Effector memory CD4-positive, alpha-beta T cell (primary cell): ENCODE measurements at places on chromosomes 12 and 14.
A peak's percentile ranks its signal among the peaks of the same experiment; 100 is the strongest.

- DNase-seq: no peak
Observed at GRCh38 chr12:89856431-89856830, 147.8 kb upstream of the ATP2B1 start.

GRCh38 chr12:308511-308910, 45.9 kb upstream of the SLC6A13 start:
- DNase-seq: no peak

- no peak for DNase-seq
Observed at GRCh38 chr14:101932673-101933072, 31.7 kb upstream of the DYNC1H1 start.

DNA sequence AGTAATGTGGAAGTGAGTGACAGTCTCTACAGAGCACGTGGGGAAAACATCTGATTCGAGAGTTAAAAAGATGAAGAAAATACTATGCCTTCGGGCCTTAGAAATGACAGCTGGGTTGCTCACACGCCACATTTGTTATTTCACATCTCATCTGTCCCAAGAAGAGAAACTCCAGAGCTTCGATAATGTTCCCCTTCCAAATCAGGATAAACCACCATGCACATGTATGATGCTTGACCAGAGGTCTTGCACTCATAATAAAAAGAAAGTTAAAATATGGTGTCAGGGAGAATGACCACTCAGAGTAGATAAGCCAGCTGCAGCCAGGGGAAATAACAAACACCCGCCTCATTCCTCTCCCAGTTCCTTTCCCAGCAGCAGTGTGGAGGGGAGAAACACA, 34.6 kb downstream of the NIN start:
- no peak for DNase-seq

DNA sequence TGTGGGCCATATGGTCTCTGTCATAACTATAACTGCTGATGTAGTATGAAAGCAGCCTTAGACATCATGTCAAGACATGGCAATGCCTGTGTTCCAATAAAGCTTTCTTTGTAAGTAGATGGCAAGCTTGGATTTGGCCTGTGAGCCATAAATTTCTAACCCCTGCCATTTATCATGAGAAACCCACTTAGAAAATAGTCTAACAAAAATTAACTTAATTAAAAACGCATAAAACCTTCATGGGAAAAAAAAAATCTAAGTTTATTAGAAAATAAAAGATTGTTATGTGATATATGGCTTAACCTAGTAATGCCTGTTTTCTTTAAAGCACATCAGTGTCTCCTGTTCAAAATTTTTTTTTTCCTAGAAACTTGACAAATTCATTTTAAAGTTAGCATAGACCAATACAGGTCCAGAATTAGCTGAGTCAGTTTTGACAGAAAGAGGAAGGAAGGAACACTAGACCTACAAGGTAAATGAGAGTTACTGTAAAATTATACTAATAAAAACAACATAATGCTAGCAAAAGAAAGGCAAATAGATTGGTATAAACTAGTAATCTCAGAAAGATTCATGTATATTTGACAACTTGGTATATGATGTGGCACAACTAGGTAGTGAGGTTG, 68.2 kb downstream of the USP15 start:
- no peak for DNase-seq

- DNase-seq: no peak
Observed at GRCh38 chr14:40574780-40575179, 1031.9 kb upstream of the LRFN5 start.

GRCh38 chr12:31655792-31656191, 3.7 kb upstream of the ETFBKMT start:
- no peak for DNase-seq

DNA sequence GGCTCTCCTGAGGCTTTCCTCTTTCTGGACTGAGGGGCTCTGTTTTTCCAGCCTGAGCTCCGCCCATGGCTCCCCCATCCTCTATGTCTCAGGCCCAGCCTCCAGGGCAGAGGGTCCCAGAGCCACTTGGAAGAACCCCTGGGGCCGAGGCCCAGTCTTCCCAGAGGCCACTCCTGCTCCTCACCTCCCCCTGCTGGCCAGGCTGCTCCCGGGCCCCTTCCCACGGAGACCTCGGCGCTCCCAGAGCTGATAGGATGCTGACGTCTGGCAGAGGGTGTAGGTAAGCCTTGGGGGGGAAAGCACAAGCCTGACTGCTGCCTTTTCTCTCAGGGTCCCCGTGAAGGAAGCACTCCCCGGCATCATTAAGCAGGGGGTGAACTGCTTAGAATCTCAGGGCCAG, 51.4 kb downstream of the ERH start:
- DNase-seq: no peak

DNA sequence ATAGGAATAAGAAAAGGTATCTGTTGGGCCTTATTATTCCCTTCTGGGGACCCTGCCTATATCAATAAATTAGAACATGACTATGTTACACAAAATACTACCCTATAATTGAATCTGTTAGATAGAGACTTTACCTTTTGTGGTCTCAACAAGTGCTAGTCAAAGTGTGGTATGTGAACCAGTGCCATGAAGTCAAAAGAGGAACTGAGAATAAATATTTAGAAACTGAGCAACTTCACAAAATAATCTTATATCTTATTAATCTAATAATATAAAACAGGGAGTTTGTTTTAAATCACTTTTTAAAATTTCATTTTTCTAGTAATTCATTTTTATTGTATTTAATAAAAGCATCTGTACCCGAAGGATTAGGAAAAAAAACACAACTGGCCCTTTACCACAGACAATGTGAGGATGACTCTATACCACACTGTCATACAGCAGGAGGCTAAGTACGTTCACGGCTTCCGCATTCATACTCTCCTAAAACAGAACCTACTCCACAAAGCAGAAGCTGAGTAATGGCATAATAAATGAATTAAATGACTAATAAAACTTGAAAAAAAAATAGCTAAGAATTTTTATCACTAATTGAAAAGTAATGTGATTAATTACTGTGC, 42.1 kb downstream of the SEC23A start:
- DNase-seq: no peak

- no peak for DNase-seq
Observed at GRCh38 chr12:125029761-125030358, 35.4 kb upstream of the AACS start.

- no peak for DNase-seq
Observed at GRCh38 chr14:72318648-72319047, 386.4 kb downstream of the RGS6 start.

DNA sequence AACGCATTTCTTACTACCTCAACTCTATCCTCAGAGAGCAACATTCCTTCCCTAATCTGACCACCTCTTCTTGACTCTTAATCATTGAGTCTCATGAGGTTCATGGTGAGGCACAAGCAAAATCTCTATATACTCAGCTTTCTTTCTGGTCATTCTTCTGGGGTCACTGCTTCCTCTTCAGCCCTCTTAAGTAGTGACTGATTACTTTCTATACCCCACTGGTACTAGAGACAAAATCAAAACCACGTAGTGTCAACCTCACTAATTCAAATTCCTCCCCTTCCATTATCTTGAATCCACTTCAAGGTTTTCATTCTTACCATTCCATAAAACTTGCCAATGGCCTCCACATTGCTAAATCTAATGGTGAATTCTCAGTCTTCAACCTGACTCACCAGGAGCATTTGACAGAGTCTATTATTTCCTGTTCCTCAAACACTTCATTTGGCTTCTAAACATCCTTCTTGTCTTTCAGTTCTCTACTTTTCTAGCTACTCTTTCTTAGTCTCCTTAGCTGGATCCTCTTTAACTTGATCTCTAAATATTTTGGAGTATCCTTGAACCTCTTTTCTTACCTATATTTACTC, 6.8 kb downstream of the WDHD1 start:
- no peak for DNase-seq

DNA sequence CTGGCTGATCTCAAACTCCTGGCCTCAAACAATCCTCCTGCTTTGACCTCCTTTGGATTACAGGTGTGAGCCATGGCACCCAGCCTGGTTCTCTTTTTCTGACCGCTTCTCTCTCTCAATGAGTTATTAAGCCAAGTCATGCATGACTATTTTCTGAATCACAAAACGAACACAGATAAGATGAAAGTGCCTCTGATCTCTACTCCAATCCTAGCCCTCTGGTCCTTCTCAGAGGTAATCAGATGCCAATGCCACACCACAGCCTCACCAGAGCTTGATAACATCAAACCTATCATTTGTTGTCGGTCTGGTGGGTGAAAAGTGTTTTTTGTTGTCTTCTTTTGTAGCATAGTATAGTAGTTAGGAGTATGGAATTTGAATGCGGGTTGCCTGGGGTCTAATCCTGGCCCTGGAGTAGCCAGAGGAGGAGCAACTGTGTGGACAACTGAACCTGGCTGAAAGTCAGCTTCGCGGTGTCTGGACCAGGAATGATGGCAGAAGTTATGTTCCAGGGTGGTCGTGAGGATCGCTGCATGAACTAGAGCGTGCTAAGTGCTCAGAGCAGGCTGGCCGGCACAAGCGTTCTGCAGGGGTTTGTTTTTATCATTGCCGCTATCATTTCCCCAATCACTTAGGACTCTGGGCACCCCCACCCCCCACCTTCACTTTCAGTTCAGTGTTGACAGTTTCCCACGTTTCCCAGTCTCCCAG, 77.9 kb downstream of the SPRING1 start:
- DNase-seq: no peak

- DNase-seq: peak; percentile 93
Observed at GRCh38 chr14:68792979-68793733, at the start of gene ZFP36L1. Gene ZFP36L1, minus strand, starts transcription at chr14:68793067. Its CDS starts 129 bp downstream, at chr14:68792938.

GRCh38 chr12:32897281-32897610, 669 bp upstream of the PKP2 start:
- DNase-seq: no peak

DNA sequence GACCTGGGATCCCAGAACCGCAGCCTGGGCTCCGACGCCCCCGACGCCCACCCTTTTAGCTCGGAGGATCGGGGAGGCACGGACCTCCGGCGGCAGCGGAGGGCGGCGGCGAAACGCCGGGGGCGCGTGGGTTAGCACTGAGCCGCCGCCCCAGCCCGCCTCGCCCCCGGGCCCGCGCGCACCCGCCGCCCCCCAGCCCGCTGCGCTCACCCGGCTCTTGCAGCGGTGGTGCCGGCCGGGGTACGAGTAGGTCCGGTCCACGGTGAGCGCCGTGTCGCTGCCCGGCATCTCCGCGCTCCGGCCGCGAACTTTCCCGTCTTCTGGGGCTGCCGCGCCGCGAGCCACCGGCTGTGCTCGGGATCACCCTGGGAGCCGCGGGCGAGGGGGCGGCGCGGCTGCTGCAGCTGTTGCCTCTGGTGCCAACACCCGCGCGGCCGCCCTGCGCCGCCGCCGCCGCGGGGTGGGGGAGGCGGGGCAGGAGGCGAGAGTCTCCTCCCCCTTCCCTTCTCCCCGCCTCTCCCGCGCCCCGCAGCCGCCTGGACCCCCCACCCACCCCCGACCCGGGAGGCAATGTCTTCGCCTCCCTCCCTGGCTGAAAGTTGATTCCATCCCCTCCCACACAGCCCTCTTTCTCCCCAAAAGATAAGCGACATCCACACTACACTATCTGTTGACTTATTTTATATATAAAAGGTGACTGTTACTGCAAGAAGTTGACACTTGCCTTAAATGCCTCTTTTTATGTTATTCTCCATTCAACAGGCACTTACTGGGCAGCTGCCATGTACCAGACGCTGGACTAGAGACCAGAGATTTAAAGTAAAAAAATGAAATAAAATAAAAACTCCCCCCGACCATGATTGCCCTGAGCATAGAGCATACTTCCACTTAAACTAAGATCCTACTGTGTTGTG, at the start of gene TMCC3:
TMCC3 (minus strand) TSS at position 415 of the 914 bp plus-strand sequence; CDS start at position 288, 127 bp downstream.
- DNase-seq: no peak

DNA sequence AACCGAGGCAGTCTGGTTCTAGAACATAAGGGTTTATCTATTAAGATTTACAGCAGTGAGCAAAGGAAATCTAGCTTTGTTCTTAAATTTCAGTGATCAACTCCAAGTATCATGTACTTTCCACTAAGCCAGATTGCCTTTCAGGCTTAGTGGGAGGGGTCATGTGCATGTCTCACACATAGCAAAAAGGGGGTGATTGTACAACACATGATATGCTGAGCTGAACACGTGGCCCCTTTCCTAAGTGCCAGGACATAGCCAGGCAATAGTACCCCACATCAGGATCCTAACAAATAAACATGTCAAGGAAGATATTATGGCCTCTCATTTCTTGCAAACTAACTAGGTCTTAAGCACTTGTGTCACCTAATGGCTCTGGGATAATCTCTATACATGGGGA, 347.2 kb downstream of the C12orf75 start:
- DNase-seq: no peak

- DNase-seq: no peak
Observed at GRCh38 chr12:27593266-27593665, 69.3 kb downstream of the PPFIBP1 start.

- DNase-seq: no peak
Observed at GRCh38 chr14:82720431-82720830, 1186.8 kb upstream of the SEL1L start.

DNA sequence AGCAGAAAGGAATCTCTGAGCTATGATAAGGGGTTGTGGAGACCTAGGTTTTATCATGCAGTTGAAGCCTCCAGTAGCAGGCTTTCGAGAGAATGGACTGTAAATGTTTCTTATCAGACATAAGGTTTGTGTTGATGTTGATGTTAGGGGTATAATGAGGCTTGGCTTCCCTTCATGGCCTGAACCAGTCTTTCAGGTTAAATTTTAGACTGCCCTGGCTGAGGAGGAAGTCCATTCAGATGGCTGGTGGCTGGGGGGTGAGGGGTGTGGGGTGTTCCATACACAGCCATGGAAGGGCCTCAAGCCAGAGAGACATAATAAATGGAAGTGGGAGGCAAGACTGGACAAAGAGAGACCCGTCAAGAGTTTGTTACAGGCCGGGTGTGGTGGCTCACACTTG, 65.1 kb downstream of the IRF2BPL start:
- no peak for DNase-seq

GRCh38 chr12:116360579-116361413, 83.3 kb upstream of the MED13L start:
- DNase-seq: no peak

- DNase-seq: no peak
Observed at GRCh38 chr14:73489481-73490175, 1.1 kb upstream of the RIOX1 start.

- DNase-seq: no peak
Observed at GRCh38 chr12:7612851-7613250, 52.9 kb downstream of the APOBEC1 start.

- no peak for DNase-seq
Observed at GRCh38 chr12:42683933-42684801, 94.6 kb upstream of the PRICKLE1 start.

- DNase-seq: no peak
Observed at GRCh38 chr12:113990250-113991223, 24.4 kb upstream of the RBM19 start.

- DNase-seq: no peak
Observed at GRCh38 chr14:103112400-103113243, 10.6 kb upstream of the TNFAIP2 start.

- DNase-seq: no peak
Observed at GRCh38 chr12:78096909-78097597, 266.4 kb downstream of the NAV3 start.

GRCh38 chr12:125148316-125148715, 83.1 kb downstream of the AACS start:
- DNase-seq: no peak
